NCI-H146 (cell line): ENCODE measurements at places on chromosomes 2 and 18.
A peak's percentile ranks its signal among the peaks of the same experiment; 100 is the strongest.

- DNase-seq: no peak
These were observed 115.7 kb downstream of the MYCN start for GRCh38 chr2:16055848-16056580.

DNA sequence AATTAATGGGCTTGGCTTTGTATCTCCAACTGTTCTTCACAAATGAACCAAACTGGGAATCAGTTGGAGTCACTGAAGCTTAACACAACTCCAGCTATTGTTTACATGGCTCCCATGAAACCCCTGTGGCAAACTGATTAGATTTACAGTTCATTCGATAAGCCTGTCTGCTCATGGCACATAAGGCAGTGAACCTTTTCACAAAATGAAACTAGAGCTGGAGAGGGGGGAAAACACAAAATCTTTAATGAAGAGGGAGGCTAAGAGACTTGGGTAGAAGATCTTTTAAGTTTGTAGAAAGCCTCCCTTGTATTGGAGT lies 11.6 kb upstream of the ITGA6 start:
- peak; percentile 45 for DNase-seq

GRCh38 chr2:30336978-30337841 lies 105.9 kb downstream of the LBH start:
- no peak for DNase-seq

DNA sequence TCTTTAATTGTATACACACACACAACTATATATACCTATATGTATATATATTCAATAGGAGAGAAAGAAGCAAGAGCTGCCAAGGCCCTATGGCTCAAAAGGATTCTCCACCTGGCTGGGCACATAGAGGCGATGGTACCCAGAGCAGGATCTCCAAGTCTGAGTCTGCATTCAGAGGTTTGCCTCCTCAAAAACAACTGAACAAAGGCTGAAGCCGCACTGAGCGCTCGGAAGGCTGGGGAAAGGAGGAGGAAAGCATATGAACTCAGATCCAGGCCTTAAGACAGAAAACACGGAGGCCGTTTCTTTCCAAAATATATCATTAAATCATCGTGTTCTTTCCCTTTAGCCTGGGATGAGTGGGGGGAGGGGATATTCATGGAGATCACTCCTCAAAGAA lies 3.6 kb downstream of the HOXD12 start:
- no peak for DNase-seq

GRCh38 chr2:136207665-136208064 lies 89.7 kb upstream of the CXCR4 start:
- DNase-seq: no peak

GRCh38 chr2:105034170-105034569 lies 3.7 kb upstream of the MRPS9 start:
- peak; percentile 37 for DNase-seq

GRCh38 chr2:118319271-118319684 lies 231.0 kb downstream of the INSIG2 start:
- no peak for DNase-seq

DNA sequence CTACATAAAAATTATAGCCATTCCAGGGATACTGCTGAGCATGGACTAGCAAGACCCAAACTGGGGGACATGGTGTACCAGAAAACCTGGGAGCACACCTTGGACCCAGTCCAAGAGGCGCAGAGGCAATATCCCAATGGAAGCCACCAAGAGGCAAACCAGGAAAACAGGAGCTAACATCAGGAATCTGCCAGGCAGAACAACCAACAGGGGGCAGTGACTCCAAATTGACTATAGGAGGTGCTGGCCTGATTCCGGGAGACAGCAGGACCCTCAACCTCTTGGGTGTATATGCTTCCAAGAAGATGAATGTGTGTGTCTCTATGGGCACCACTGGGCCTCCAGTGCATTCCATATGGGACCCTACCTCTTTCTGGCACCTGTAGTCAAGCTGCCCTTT lies 172.7 kb upstream of the ARL4C start:
- DNase-seq: peak; percentile 44

DNA sequence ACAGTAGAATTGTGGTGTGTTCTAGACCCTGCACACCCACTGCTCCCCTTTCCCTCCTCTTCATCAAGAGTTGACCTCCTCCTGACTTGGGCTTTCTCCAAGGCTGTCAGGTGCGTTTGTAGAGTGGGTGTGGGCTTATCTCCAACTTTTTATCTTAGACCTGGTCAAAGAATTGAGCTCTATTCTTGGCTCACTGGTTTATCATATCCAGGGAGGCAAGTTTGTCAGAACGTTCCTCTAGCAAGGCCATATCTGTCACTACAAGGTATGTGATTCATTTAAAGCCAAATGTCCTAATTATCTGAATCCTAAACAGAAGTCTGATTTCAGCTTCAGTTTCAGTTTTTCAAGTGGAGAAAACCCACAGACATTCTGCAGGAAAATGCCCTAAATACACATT lies 117.1 kb upstream of the MGAT5 start:
- no peak for DNase-seq

DNA sequence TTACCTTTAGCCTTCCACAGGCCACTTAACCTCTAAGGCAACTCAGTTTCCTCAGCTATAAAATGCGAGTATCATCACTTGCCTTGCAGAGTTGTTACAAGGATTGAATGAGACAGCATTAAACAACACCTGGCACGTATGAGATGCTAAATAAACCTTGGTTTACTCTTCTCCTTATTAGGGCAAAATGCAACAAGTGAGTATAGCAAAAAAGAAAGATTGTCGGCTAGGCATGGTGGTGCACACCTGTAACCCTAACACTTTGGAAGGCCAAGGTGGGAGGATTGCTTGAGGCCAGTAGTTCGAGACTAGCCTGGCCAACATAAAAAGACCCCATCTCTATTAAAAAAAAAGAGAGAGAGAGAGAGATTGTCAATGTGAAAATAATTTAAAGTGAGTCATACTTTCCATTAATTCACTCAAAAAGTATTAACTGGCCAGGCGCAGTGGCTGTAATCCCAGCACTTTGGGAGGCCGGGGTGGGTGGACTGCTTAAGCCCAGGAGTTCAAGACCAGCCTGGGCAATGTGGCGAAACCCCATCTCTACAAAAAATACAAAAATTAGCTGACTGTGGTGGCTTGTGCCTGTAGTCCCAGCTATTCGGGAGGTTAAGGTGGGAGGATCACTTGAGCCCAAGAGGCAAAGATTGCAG lies 8.0 kb downstream of the ATAD2B start:
- DNase-seq: no peak

DNA sequence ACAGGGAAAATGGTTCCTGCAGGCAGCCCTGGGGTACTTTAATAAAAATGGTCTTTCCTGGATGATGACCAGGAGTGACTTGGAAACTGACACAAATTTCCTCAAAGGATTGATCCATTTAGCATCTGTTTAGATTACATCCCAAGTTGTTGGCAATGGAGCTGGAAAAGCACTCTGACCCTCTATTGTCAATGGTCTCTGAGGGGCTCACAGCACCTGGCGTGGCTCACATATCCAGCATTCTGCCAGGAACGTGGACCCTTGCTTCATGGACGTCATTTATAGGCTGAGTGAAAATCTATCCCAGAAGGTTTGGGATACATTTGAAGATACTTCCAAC lies 43.8 kb downstream of the SERTAD2 start:
- no peak for DNase-seq

DNA sequence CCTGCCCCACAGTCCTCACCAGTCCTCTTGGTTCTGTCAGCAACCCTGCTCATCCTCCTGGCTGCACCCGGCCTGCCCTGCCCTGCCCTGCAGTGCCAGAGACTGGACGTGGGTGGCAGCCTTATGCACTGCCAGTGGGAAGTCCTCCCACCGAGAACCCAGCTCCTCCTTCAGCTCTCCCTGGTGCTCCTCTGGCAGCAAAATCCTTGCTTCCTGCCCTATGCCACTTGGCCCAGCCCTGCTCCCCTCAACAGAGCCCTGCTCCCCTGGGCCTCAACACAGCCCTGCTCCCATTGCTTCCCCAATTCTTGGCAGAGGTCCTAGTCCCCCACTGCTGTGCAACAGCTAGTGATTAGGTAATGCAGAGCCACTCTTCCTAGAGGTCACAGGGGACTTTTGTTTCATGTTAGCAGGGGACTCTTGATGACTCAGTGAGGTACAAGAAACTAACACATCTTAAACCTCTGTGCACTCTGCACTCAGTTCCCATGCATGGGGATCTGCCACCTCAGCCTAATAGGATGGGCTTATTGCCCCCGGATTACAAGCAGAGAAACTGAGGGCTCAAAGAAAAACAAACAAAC lies 58.0 kb upstream of the EDAR start:
- DNase-seq: no peak

GRCh38 chr2:31568585-31569201 lies 12.0 kb downstream of the SRD5A2 start:
- DNase-seq: no peak

- no peak for DNase-seq
These were observed 50.2 kb downstream of the DCDC2C start for GRCh38 chr2:3753561-3753960.

- DNase-seq: no peak
These were observed 269.5 kb upstream of the POU3F3 start for GRCh38 chr2:104584393-104584792.

DNA sequence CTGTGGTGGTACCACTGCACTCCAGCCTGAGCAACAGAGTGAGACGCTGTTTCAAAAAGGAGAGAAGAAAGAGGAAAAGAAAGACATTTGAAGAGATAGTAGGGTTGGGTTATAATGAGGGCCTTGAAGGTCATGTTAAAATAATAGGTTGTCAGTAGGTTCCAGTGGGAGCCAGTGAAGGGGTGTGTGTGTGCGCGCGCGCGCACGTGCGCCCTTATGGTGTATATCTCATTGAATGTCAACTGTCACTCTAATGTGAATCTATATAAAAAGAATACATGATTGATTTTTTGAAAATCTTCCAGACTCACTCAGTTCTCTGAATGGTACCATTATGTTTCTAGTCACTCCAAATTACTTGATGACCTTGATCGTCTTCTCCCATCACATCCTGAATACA lies 9.1 kb downstream of the ZCCHC2 start:
- DNase-seq: no peak

DNA sequence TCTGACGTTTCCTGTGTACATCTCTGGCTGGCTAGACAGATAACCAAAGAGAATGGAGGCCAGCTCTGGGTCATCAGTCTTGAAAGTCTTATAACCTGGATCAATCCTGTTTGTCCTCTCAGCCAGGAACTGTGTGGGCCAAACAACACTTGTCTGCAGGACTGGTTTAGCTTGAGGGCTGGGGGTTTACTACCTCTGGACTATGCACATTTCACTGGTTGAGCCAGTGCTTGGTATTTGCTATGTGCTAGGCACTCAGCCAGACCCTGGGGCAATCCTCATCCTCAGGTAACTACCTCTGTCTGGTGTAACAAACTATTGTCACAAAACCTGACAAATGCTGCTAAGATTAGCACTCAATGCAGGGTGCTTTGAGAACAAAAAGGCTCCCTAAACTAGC lies 169.7 kb downstream of the HAUS1 start:
- no peak for DNase-seq

DNA sequence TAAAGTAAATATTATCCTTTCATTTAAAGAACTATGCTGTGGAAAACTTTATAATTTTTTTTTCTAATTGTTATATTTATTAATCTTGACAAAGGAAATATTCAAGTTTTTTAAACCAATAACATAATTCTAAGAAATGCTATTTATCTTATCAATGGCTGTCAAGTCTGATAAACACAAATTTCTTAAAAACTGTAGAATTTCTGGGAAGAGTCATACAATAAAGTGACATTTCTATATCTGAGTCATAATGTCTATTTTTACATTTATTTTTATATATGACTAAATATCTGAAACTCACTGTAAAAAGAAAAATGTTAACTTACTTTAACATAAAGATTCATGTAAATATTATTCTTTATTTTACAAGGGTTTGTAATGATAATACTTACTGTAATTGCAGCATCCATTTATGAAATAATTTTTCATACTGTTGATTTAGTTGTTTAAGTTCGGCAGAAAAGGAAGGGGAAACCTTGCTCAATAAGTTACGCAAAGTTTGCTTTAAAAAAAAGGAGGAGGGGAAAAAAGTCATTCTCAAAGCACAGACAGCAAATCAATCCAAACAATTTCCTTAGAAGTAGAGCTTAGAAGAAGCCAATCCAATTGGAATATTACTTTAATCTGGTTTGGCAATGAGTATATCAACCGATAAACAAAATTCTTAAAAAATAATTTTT lies 32.4 kb downstream of the ORC2 start:
- no peak for DNase-seq

DNA sequence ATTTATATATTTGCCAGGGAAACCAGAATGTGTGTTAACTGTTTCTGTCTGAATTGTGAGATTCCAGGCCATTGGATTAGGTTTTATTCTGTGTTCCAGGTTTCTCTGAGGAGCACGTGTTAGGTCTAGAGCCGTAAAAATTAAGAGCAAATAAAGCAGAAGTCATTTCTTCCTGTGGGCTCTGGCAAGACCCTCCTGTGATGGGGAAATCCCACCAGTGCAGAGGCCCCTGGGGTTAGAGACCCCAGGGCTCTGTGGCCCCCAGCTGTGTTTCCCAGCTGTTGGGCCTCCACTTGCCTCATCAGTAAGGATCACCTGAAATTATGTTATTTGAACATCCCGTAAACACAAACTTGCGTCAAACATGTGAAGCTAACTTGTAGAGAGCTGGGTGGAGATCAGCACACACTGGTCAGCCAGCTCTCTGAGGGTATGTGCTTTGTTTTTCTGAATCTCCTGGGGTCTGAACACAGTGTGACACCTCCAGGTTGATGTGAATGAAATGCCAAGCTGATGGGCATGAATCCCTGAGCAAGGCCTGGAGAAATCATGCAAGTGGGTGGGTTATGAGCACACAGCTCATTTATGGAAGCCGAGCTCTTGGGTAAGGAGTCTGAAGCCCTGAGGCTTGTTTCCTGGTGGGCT lies 50.3 kb downstream of the HK2 start:
- DNase-seq: no peak

- no peak for DNase-seq
These were observed 23.4 kb downstream of the SNTG2 start for GRCh38 chr2:974054-974453.

DNA sequence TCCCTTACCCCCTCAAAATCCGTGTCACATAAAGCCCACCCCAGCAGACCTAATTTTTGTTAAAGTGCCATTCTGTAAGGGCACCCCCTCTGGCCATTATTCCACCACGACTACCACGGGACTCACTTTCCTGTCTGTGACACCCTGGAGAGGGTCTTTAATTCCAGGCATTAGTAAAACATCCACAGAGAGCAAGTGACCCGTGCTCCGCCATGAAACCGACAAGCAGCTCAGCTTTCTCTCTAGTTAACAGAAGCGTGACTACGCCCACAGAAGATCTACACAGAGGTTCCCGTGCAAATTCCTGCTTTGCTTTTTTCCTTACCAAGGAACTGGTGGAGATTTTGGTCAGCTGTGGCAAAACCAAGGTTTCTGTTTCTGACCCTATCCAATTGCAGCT lies 4.4 kb downstream of the SIGLEC15 start:
- DNase-seq: no peak

GRCh38 chr2:163646687-163647086 lies 89.1 kb downstream of the FIGN start:
- DNase-seq: no peak

GRCh38 chr2:44167311-44167907 lies 1.3 kb upstream of the PPM1B start:
- peak; percentile 56 for DNase-seq

GRCh38 chr18:3401669-3402620 lies 48.0 kb upstream of the TGIF1 start:
- no peak for DNase-seq

GRCh38 chr2:82411071-82411470 lies 2048.0 kb downstream of the SUCLG1 start:
- DNase-seq: no peak

GRCh38 chr2:11554399-11554716 lies 20.5 kb downstream of the GREB1 start:
- DNase-seq: no peak

GRCh38 chr18:64244571-64244970 lies 95.7 kb upstream of the LINC00305 start:
- DNase-seq: peak; percentile 74

GRCh38 chr2:201151127-201151981 lies 31.6 kb upstream of the CASP10 start:
- no peak for DNase-seq
